Activated T-helper 2 cell treated with anti-CD3 and anti-CD28 coated beads, Interferon-gamma antibody, Interleukin-2, Interleukin-4, amounts not matched to agents 10 μg/mL and 5 μg/mL and 100 μg/mL, durations not matched to agents 14 hours and 24 hours and 36 hours (primary cell): ENCODE measurements at places on chromosomes 5 and 9. TPM values are rescaled to one million over a fixed set of nuclear protein-coding genes. Genes with fewer than 3 reads are reported as not detected.

Gene ARHGEF39
- 11.1 and 12.3 TPM in 2 replicates for total RNA-seq

Gene RRAGA
- 60.8 and 64.6 TPM in 2 replicates for total RNA-seq

Gene CCDC192
- not detected in 2 replicates for total RNA-seq

DNA sequence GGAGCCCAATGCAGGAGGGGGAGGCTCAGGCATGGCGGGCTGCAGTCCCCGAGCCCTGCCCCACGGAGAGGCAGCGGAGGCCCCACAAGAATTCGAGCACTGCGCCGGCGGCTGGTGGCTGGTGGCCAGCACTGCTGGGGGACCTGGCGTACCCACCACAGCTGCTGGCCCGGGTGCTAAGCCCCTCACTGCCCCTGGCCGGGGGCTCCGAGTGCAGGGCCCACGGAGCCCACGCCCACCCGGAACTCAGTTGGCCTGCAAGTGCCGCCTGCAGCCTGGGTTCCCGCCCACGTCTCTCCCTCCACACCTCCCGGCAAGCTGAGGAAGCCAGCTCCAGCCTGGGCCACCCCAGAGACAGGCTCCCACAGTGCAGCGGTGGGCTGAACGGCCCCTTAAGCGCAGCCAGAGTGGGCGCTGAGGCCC lies 780.3 kb downstream of the DTWD2 start:
- DNase-seq: no peak

DNA sequence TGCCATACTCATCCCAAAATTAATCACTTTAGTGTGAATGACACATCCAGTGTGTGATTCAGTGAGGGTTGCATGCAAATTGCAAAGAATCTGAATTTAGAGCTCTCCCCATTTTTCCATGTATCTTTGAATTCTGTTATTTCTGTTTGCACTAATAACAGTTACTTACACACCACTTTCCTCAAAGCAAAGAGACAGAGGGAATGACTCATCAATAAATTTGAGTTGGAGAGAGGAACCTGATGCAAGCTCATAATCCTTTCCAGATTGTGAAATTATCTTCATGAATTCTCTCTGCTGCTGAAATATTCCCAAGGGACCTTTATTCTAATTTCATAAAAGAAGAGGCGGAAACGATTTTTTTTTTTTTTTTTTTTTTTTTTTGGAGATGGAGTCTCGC lies 204.8 kb downstream of the CDH9 start:
- DNase-seq: no peak

- DNase-seq: no peak
These were observed 242.3 kb upstream of the PTGER4 start for GRCh38 chr5:40437452-40437861.

GRCh38 chr5:134620634-134621033 lies 12.0 kb downstream of the SAR1B start:
- no peak for DNase-seq

DNA sequence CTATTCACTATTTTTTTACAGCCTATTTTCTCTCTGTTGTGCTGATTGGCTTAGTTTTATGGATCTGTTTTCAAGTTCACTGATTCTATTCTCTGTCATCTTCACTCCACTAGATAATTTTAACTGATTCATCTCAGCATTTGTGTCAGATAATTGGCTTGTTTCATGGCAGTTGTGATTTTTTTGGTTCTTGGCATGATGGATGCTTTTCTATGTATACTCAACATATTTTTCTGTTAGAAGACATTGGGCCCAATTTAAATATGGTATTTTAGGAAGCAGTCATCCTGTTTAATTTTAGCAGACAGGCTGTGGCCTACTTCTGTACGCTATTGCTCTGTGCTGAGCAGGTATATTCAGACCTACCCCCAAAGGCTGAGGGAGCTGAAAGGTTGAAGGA lies 1865.3 kb upstream of the ACO1 start:
- no peak for DNase-seq

DNA sequence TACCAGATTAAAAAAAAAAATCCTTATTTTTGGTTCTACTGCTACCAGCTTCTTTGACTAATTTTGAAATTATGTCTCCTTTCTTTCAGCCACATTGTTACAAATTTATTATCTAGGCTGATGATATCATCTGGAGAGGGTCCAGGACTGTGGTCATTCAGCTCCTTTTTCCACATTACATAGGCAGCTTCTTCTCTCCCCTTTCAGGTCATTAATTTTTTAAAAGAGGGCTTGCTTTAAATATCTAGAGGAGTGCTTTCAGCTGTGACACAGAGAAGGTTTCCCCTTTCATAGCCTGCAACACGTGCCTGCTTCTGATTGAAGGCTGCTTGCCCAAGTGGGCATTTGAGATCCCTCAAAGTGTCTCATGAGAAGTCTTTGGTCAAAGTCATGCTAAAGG lies 155.7 kb upstream of the PAPPA start:
- DNase-seq: no peak

- no peak for DNase-seq
These were observed 168.7 kb upstream of the RPS23 start for GRCh38 chr5:82446809-82447208.

- DNase-seq: no peak
These were observed 45.0 kb downstream of the MRPL36 start for GRCh38 chr5:1754531-1755220.

DNA sequence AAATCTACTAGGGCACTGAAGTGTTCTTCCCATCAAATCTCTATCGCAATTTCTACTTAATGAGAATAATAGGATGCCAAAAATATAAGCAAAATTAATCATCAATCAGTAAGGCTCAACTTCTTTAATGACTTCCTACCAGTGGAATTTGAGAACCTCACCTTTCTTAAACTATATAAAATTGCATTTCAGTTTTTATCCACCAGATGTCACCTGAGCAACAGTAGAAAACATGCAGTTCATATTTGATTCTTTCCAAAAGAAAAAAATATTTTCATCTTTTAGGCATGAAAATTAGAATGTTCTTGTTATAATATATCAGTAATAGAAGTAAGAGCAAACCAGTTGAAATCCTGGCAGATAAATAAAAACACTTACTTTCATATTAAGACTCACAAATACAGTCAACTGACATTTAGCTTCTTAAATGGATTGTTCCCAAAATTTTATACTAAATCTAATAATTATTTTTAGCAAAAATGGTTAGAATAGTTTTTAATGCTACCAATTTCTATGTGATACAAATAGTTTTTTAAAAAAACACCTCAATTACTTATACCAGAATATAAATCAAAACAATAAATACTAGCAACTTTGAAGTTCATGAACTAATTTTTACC lies 13.4 kb upstream of the CCDC112 start:
- no peak for DNase-seq

- DNase-seq: no peak
These were observed 651.4 kb upstream of the DMAC1 start for GRCh38 chr9:8450810-8451545.

GRCh38 chr9:27548055-27548741 lies 18.6 kb upstream of the MOB3B start:
- DNase-seq: no peak
